Activated T-helper 9 cell treated with anti-CD3 and anti-CD28 coated beads, Interleukin-2, amount 50 U/mL, for 16 hours (primary cell): ENCODE measurements at places on chromosomes 6 and 20.

DNA sequence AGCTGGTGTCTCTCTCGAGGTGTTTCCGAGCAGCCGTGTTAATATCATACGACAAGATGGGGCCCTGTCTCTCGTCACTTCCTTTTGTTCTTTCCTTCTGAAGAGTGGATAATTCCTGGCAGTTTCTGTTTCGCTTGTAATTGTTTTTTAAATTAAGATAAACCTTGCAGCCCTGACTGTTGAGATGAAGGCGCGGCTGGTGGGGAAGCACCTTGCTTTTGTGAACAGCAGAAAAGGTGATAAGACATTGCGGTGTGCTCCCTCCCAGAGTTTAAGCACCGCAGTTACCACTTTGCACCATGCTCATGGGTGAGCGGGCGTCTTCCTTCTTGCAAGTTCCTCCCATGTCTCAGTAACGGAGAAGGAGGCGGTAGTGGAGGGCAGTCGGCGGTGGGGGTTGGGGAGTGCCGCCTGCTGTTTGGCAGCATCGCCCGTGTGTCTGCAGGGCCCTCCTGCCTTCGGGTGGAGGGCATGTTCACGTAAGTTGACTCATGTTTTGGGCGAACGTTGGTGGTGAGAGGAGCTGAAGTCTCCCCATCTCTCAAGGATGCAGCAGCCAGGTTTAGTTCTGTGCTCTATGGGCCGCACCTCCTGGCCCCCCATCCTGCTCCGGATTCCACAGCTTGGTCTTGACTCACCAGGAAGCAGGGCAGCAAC is 345.9 kb downstream of the TAF4 start:
- DNase-seq = peak; percentile 3

DNA sequence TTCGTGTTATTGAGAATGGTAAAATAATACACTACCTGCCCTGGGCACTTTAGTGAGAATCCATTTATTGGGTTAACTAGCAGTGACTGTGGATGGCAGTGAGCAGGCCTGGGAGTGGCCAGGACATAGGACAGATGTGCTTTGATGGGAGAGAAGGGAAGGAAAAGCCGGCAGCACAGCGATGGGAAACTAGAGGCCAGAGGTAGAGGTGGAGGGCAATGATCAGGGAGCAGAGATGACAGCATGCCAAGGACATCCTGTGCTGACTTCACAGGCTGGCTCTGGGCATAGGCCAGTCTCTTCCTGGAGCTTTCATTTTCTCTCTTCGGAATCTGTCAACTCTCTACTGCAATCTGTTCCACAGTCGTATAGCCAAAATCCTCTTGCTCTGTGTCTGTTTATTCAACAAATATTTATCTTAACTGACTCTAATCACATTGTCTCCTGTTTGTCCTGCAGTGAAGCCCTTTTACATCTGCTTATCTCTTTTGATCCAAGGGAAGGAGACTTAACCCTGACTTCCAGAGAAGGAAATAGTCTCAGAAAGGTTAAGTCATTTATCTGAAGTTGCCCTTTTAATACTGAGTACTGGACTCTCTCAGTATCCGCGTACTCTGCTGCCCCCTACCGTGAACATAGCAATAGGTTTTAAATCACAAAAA is 18.4 kb upstream of the MMP24 start:
- DNase-seq = peak; percentile 58

- DNase-seq = no peak
These were observed 291.8 kb downstream of the LRFN2 start for GRCh38 chr6:40295251-40295950.

DNA sequence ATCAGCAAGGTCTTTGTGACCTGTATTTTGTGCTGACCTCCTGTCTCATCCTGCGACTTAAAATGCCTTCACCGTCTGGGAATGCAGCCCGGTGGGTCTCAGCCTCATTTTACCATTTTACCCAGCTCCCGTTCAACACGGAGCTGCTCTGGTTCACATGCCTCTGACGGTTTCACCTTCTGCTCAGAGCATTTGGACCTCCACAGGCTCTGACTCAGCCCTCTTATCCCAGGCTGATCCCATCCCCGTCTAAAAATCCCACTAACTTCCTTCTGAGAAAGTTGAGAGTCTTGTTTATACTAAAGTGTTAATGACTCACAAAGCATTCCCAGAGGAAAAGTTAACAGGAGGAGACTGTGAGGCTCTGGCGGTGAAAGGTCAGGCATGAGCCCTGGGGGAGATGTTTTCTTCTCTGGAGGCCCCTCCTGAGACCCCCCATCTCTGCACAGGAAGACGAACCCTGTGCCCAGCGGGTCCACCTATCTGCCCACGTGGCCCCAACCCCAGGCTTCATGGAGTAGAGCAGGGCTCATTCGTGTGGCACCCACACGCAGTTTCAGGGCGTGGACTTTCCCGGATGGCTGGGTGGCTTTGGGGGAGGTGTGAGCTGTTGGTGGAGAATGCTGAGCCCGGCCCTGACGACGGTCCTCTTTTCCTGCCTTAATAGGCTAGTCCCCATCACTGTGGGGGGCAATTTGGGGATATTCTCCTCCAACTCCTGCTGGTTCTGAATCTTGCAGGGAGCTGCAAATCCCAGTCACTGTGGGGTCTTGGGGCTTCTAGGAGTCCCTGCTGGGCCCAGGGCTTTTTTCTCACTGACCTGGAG is 3.3 kb upstream of the BIRC7 start:
- DNase-seq = no peak

DNA sequence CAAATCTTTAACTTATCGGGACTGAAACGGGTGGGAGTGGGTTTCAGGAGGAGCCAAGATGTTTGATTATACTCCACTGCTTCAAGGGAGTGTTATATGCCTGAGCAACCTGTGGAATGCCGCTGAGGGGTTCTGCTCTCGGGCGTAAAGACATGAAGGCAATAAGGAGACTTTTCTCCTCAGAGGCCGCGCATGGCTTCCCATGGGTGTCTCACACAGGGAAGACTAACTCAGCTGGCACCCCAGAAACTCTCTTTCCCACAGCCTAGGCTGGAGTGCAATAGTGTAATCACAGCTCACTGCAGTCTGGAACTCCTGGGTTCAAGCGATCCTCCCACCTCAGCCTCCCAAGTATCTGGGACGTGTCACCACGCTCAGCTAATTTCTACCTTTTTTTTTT is 5.1 kb upstream of the C20orf141 start:
- no peak for DNase-seq

- DNase-seq = no peak
These were observed 668.3 kb upstream of the ADGRB3 start for GRCh38 chr6:67966830-67967229.

DNA sequence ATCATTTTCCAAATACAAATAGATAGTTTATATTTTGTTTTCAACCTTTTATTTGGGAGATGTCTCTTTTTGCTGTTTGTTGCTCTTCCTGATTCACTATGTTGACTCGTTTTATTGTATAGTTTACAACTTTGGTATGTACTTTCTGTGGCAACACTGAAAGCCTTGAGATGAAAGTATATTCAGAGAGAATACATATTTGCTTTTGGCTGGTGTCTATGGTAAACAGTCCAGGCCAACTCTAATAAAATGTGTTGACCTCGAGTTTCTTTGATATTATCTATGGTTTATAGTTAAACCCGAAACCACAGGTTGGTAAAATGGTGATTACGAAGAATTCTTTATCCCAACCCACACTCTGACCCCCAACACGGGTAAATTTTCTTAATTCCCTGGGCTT is 919.6 kb upstream of the MAP3K7 start:
- DNase-seq = no peak

DNA sequence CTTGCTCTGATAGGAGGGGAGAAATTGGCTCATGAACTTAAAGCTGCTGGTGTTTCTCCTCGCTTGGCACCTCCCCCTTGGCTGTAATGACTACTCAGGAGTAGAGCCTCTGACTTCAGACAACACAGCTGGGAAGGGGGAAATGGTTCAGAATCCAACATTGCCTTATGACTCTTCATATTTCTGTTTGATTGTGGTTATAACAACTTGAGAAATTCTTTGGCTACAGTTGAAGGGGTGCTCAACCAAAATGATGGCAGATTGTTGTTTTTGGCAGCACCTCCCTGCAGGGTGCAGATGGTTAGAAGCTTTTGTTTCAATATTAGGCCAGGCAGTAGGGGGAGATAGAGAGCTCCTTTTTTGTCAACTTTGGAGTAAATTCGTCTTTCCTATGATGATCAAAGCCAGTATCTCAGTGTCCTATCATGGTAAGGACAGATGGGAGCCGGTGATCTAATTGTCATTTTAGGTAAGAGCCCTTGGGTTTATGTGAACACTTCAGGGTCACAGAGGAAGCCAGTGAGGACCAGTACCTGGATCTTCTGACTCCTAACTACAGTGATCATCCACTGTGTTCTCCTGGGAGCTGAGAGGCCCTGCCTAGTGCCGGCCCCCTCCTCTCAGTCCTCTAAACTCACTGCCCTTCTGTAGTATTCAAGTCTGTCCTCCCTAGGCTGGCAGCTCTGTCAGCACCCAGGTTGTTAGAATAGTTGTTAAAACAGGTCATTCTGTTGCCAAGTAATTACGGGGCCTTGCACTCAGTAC is 39.9 kb downstream of the RPRD1B start:
- DNase-seq = no peak

- DNase-seq = no peak
These were observed 35.8 kb downstream of the GCNT2 start for GRCh38 chr6:10556992-10557391.

DNA sequence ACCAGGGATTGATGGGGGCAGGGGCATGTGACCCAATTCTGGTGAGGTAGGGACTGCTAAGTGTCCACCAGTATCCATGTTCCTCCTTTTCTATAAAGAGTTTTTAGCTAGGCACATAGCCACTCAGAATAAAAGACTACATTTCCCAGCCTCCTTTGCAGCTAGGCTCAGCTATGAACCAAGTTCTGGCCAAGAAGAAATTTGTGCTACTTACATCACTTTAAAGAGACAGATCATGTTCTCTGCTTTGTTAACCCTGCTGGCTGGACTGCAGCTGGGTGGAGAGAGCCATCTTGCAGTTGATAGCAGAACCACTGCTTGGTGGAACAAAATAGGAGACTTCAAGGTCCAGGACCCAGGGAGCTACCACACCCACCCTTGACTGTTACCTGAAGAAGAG is 5.3 kb upstream of the CCM2L start:
- DNase-seq = no peak

GRCh38 chr6:92069781-92070180 is 1349.6 kb downstream of the EPHA7 start:
- DNase-seq = no peak

- no peak for DNase-seq
These were observed 16.2 kb upstream of the RSPO3 start for GRCh38 chr6:127102299-127102698.

DNA sequence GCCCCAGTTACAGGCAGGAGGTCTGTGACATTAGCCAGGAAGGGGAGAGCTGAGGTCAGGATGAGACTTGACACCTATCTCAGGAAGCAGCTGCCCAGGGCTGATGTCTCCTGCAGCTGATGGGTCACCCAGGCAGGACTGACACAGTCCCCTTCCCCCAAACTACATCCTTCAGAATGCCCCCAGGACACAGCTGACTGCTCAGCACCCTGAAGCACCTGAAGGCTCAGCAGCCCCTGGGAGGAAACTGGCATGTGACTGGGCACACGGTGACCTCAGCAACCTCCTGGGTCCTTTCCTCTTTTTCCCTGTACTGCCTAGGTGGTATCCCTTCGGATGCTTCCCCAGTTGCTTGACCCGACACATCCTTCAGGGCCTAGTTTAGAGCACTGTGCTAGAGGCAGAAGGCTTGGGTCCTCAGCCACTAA is 1.9 kb downstream of the SDC4 start:
- no peak for DNase-seq

- DNase-seq = no peak
These were observed 59.7 kb downstream of the PLCB4 start for GRCh38 chr20:9128568-9128967.

DNA sequence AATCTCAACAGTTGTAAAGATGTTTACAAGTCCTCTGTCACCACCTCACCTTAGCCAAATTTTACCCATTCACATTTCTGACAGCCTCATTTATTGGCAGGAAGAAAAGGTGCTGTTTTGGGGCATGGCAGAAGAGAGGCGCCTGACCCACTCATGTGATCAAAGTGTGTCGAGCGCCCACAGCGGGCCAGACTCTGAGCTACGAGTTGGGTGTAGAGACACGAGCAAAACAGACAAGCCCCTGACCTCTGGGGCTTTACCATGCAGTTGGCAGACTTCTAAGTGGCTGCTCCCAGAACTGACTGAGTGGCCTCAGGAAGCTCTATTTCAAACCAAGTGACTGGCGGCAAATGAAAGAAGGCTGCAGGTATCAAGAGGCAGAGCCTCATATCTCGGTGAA is 167.0 kb downstream of the SOBP start:
- DNase-seq = no peak

DNA sequence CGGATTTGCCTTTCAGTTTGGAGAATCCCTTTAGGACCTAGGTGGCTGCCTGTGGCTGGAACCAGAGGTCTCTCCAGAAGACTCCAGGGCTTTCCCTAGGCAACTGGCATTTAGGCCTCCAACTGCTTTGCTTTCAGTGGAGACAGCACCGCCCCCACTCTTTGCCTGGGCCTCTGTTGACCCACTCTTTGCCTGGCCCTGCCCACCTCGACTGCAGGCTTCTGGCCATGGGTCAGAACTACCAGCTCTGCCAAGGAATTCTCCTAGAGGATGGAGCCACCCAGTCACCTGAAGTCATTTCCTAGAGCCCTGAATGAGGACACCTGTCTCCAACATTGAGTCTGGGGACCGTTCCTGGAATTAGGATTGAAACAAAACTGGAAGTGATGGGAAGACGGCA is 439.0 kb upstream of the CDH4 start:
- DNase-seq = no peak
